Naive thymus-derived CD8-positive, alpha-beta T cell (primary cell): ENCODE measurements at places on chromosomes 6 and 20.

DNA sequence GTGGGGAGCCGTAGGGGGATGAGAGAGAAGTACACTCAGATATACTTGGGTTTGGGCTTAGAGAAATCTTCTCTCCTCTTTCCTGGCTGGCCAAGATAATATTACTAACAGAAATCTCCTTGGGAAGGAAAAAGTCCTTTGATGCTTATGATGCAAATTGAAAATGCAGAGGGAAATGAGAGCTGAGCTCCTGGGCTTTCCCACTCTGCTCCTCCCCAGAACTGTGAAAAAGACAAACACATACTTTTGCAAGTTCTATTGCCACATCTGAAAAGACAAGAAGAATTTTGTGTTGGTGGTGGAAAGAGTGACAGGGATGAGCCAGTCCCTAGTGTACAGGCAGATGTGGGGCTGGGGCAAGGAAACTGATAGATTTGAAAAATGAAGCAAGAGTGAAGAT lies 185.9 kb downstream of the ANKRD60 start:
- H3K4me1 ChIP-seq = no peaks in the 10 kb centered on the region
- H3K27me3 ChIP-seq = no peaks in the 10 kb centered on the region
- no peaks in the 10 kb centered on the region for H3K36me3 ChIP-seq
- no peak overlapping the region for H3K27ac ChIP-seq
- no peak for DNase-seq
- no peak overlapping the region for H3K4me3 ChIP-seq

DNA sequence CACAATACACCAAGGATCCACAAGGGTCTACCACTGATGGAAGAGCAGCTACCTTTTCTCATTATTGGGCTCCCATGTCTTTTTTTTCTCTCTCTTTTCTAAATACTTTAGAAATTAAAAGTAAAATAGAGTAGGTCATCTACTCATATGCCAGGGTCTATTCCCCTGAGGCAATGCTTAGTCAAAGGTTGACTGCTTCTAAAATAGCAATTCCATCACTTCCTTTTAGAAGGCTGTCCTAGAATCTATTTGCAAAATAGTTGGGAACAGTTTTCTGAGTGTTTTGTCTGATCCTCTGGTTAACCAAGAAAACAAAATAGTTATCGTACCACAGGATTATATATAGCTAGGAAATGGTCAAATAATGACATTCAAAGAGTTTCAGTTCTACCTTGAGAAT lies 174.1 kb downstream of the COL21A1 start:
- H3K27ac ChIP-seq = no peak overlapping the region
- H3K27me3 ChIP-seq = no peaks in the 10 kb centered on the region

DNA sequence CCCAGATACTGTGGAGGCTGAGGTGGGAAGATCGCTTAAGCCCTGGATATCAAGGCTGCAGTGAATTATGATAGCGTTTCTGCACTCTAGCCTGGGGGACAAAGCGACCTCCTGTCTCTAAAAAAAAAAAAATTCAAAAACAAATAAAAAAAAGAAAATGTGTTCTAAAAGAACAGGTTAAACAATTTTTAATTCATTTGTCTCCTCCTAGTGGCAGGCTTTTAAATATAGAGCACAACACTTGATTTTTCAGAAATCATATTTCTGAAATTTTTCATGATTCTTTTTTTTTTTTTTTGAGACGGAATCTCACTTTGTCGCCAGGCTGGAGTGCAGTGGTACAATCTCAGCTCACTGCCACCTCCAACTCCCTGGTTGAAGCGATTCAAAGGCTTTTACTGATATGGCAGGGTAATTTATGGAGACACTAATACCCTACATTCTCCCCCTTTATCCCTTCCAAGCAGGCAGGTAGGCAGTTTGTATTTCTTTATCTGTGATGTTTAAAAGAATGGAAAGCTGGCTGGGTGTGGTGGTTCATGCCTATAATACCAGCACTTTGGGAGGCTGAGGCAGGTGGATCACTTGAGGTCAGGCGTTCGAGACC lies 8.7 kb upstream of the GTF3C6 start:
- peak; percentile 49 for DNase-seq
- no peak overlapping the region for H3K4me3 ChIP-seq
- H3K27ac ChIP-seq = no peak overlapping the region

DNA sequence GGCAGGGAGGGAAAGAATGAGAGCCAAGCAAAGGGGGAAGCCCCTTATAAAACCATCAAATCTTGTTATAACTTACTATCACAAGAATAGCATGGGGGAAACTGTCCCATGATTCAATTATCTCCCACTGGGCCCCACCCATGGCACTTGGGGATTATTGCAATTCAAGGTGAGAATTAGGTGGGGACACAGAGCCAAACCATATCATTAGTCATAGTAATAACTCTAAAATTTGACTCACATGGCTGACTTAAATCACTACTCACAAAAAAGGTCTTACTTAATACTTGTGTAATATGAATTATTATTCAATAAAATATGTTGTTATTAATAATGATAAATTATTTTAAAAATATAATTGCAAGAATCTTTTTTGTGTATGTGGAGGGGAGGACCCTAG lies 178.1 kb upstream of the TCF21 start:
- no peak overlapping the region for H3K27ac ChIP-seq
- DNase-seq = no peak
- no peaks in the 10 kb centered on the region for H3K4me1 ChIP-seq
- H3K36me3 ChIP-seq = no peaks in the 10 kb centered on the region
- no peak overlapping the region for H3K4me3 ChIP-seq

DNA sequence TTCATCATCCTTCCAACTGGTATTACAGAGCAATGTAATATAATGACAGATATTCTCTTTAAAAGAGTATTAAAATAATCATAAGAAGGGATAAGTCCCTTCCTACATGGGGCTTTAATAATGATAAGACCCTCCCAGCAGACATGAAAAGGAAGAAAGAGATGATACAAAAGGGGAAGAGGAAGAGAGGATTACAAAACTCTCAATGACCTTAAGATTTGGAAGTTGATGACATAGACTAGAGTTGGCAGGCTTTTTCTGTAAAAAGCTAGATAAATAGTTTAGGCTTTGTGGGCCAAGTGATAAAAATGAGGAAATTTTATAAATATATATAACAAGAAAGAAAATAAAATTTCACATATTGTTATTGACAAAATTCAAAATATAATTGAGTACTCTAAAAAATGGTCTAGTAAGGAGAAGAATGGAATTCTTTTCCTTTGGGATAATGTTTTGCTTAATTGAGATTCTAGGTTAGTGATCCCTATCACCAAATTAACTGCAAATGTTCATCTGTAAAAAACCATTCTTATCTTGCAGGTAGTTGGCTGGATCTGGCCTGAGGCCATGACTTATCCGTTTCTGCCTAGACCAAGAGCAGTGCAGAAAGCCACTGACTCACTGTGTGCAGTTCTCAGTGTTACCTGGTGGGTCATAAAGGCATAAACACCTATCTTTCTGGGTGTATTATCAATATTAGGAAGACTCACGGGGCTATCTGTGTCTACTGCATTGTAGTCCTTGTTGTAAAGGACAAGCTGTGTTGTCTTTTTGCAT lies 11.0 kb downstream of the RIPOR2 start:
- peak overlapping the region; percentile 86 for H3K4me3 ChIP-seq
- H3K36me3 ChIP-seq = peaks cover 25% of the 10 kb centered on the region
- peak overlapping the region; percentile 95 for H3K27ac ChIP-seq
- H3K4me1 ChIP-seq = peaks cover 92% of the 10 kb centered on the region

- H3K36me3 ChIP-seq = no peaks in the 10 kb centered on the region
- no peak overlapping the region for H3K27ac ChIP-seq
Observed at GRCh38 chr20:38633577-38634093, 32.0 kb downstream of the ARHGAP40 start.

- no peak overlapping the region for H3K4me3 ChIP-seq
- H3K4me1 ChIP-seq = no peaks in the 10 kb centered on the region
- no peaks in the 10 kb centered on the region for H3K27me3 ChIP-seq
- H3K36me3 ChIP-seq = peaks cover 12% of the 10 kb centered on the region
Observed at GRCh38 chr6:6843057-6843627, 254.6 kb downstream of the LY86 start.

GRCh38 chr6:18269253-18269652 lies 4.9 kb upstream of the DEK start:
- H3K27me3 ChIP-seq = no peaks in the 10 kb centered on the region
- no peaks in the 10 kb centered on the region for H3K36me3 ChIP-seq
- no peak overlapping the region for H3K27ac ChIP-seq
- peaks cover 11% of the 10 kb centered on the region for H3K4me1 ChIP-seq

DNA sequence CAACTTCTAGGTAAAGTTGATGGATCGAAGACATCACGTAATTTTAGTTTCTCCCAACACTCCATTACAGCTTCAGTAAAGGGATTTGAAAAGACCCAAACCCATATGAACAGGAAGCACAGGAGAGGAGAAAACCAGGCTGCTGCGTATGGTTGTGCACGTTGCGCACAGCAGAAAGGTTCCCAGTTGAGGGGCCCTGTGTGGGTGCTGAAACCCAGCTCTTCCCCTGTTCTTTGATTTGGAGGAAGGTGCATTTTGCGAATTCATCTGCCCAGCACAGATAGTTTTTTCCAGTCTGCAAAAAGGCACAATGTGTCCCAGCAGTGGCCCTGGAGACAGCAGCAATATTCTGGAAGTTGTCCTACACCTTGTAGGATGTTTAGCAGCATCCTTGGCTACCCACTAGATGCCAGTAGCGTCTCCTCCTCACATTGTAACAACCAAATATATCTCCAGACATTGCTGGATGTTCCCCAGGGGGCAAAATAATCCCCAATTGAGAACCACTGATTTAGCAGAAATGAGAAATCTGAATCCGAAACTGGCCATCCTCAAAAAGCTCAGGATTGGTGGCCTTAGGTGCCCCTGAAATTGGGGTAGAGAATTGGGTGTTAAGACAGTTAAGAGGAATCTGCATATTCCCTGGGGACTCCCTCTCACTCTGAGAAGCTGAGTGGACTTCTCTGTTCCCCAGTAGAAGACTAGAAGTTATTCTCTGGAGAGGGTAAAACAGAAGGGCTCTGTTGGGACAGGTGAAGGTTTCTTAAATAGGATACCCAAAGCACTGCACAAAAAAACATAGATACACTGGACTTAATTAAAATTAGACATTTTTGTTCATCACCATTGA lies 12.2 kb downstream of the SUN5 start:
- DNase-seq = no peak
- peak overlapping the region; percentile 57 for H3K27ac ChIP-seq
- peaks cover 55% of the 10 kb centered on the region for H3K4me1 ChIP-seq
- no peaks in the 10 kb centered on the region for H3K27me3 ChIP-seq

- H3K4me3 ChIP-seq = no peak overlapping the region
- H3K27me3 ChIP-seq = no peaks in the 10 kb centered on the region
- H3K36me3 ChIP-seq = no peaks in the 10 kb centered on the region
- no peak for DNase-seq
- no peak overlapping the region for H3K27ac ChIP-seq
- H3K4me1 ChIP-seq = no peaks in the 10 kb centered on the region
Observed at GRCh38 chr6:81401970-81402690, 350.4 kb downstream of the TENT5A start.

GRCh38 chr6:56079751-56080540 lies 167.4 kb downstream of the COL21A1 start:
- H3K27ac ChIP-seq = no peak overlapping the region
- H3K36me3 ChIP-seq = no peaks in the 10 kb centered on the region
- H3K4me3 ChIP-seq = no peak overlapping the region
- no peak for DNase-seq
- H3K27me3 ChIP-seq = no peaks in the 10 kb centered on the region

GRCh38 chr6:131013495-131013894 lies 49.5 kb downstream of the EPB41L2 start:
- H3K36me3 ChIP-seq = peaks cover 13% of the 10 kb centered on the region
- no peak overlapping the region for H3K4me3 ChIP-seq
- no peak overlapping the region for H3K27ac ChIP-seq
- H3K4me1 ChIP-seq = no peaks in the 10 kb centered on the region
- no peaks in the 10 kb centered on the region for H3K27me3 ChIP-seq
- no peak for DNase-seq

DNA sequence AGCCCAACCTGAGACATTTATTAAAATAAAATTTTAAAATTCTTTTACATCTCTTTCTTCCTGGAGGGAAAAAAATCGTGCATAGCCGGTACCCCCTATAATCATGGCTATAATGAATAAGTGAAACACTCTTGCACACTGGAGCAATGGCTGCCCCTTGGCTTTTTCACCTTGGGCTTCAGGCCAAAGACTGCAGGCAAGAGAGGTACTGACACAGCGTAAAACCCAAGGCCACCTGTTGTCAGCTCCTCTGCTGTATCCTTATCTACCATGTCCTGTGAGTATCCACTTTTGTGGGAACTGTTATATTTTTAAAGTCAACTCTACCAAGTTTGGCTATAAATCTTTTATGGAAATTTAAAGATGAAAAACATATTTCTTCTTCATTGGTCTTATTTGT lies 23.0 kb upstream of the LY86 start:
- no peaks in the 10 kb centered on the region for H3K27me3 ChIP-seq
- H3K36me3 ChIP-seq = peaks cover 2% of the 10 kb centered on the region
- no peak overlapping the region for H3K4me3 ChIP-seq
- no peaks in the 10 kb centered on the region for H3K4me1 ChIP-seq
- no peak for DNase-seq

DNA sequence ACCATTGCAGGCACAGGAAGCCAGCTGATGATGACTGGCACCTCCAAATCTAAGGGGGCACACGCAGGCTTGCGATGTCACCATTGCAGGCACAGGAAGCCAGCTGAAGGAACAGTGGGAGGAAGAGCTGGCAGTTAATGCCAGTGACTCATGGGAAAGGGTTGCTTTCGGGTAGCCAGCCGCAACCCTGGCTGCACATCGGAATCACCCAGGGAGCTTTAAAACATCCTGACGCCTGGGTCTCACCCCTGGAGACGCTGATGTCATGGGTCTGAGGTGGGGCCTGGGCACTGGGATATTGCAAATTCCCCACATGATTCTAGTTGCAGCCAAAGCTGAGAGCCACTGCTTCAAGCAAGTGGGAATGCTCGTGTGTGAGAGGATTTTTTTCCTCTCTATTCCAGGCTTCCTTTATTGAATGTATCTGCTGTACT lies 16.1 kb upstream of the CCN6 start:
- no peak overlapping the region for H3K4me3 ChIP-seq
- no peak for DNase-seq
- peak overlapping the region; percentile 48 for H3K27ac ChIP-seq
- H3K4me1 ChIP-seq = peaks cover 59% of the 10 kb centered on the region
- H3K27me3 ChIP-seq = no peaks in the 10 kb centered on the region
- H3K36me3 ChIP-seq = no peaks in the 10 kb centered on the region

GRCh38 chr6:14232889-14233288 lies 115.3 kb downstream of the CD83 start:
- H3K36me3 ChIP-seq = no peaks in the 10 kb centered on the region
- peaks cover 21% of the 10 kb centered on the region for H3K4me1 ChIP-seq
- no peak for DNase-seq
- H3K27me3 ChIP-seq = no peaks in the 10 kb centered on the region
- H3K4me3 ChIP-seq = no peak overlapping the region

- DNase-seq = no peak
- H3K36me3 ChIP-seq = no peaks in the 10 kb centered on the region
Observed at GRCh38 chr6:74333406-74333805, 637.4 kb downstream of the CD109 start.
